Activated CD4-positive, alpha-beta memory T cell treated with anti-CD3 and anti-CD28 coated beads, Interleukin-2, amount 10 ng/mL, durations not matched to agents 7 days and 5 days (primary cell): ENCODE measurements at places on chromosomes 16 and 17.
A peak's percentile ranks its signal among the peaks of the same experiment; 100 is the strongest.

- no peak for DNase-seq
Measured at GRCh38 chr16:27762441-27762840, 212.5 kb downstream of the KATNIP start.

DNA sequence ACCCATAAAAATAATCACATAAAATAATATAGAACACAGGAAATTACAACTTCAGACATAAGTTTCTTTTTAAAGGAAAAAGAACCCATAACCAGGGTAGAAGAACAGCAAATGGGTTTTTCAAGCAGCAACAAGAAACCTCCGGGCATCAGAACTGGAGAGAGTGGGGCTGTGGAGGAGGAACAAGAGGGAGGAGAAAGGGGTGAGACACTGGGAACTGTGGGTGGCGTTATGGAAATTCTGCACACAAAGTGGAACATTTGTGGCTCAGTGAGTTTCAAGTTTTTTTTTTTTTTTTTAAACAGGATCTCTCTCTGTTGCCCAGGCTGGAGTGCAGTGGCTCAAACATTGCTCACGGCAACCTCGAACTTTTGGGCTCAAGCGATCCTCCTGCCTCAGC, 22.6 kb downstream of the EMP2 start:
- DNase-seq, result no peak

DNA sequence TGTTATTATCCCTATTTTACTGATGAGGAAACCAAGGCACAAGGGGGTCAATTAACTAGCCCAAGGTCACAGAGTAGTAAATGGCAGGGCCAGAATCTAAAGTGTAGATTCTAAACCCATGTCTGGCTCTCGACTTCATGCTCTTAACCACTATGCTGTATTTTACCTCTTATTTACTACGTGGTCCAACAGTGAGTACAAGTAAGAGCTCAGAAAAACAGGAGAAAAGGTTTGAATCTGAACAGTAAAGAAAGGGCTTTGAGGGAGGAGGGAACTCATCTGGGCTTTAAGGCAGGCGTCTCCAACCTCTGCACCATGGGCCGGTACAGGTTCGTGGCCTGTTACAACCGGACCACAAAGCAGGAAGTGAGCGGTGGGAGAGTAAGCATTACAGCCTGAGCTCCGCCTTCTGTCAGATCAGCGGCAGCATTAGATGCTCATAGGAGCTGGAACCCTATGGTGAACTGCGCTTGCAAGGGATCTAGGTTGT, 62.9 kb downstream of the SMURF2 start:
- DNase-seq, result peak; percentile 78

DNA sequence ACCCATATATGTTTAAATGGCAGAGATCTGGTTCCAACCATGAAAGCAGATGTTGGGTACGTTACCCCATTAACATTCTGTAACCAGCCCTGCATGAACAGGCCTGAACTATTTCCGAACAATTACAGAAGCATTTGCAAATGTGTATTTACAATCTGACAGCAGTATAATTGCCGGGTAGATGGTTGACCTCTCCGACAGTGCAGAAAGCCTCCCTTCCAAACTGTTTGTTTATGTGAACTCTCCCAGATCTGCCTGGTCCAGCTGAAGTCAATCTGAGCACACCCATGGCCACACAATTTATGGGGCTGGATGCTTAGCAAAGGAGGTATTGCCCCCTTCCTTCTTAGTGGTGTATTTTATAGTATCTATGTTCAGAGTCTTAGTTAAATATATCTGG, 21.8 kb downstream of the NUDT7 start:
- DNase-seq, result no peak

DNA sequence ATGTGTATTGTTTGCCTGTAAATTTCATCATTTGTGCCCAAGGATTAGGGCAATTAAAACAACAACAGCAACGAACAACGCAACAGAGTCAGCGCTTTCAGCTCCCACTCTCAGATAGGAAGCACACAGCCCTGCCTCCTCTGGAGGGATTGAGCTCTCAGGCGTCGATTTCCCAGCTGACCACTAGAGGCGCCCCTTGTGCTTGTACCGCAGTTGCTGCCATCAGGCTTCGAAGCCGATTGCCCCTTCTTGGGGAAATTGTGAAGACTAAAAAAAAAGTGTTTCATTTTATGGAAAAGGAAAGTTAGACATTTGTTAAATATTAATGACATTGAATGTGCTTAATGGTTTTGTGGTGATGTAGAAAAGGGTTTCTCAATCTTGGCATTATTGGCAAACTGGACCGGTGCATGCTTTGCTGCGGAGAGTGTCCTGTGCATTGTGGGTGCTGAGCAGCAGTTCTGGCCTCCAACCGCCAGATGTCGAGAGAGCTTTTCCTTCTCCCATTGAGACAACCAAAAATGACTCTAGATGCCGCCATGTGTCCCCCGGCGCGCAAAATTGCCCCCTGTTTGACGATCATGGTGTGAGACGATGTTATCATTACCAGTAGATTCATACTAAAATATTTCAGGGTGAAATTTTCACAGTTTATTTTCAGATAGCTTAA, 650.4 kb upstream of the RBFOX1 start:
- DNase-seq, result no peak

GRCh38 chr17:72661116-72661944, 431.2 kb downstream of the SLC39A11 start:
- DNase-seq, result no peak

- DNase-seq, result no peak
Measured at GRCh38 chr17:57644326-57644725, 100.8 kb downstream of the CCDC182 start.

DNA sequence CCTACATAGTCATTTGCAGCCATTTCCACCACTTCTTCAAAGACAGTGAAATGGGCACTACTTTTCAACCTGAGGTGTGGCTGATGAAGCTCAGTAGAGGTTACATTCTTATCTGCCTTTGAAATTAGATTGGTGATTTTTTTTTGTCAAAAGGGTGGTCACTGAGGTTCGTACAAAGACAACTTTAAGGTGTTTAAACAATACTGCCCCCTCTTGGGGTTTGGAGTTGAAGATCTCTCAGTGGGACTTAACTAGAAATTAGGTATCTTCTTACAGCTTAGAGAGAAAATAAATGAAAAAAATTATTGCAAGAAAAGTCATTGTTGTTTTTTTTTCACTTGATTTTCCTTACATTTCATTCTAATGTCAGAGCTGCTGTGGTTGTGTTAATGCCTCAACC, 713.2 kb downstream of the CDH11 start:
- DNase-seq, result no peak

DNA sequence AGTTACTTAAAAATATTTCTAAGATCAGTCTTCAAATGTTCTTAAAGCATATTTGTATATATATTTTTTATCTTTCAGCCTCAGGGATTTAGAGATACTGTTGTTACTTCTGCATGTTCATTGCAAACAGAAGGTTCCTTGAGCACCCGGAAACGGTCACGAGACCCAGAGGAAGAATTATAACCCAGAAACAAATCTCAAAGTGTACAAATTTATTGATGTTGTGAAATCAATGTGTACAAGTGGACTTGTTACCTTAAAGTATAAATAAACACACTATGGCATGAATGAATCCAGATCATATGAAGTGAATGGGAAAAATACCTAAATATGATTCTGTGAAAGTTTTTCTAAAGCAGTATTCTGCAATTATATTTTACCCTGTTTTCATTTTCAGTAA, 21.6 kb upstream of the PPM1E start:
- DNase-seq, result no peak

DNA sequence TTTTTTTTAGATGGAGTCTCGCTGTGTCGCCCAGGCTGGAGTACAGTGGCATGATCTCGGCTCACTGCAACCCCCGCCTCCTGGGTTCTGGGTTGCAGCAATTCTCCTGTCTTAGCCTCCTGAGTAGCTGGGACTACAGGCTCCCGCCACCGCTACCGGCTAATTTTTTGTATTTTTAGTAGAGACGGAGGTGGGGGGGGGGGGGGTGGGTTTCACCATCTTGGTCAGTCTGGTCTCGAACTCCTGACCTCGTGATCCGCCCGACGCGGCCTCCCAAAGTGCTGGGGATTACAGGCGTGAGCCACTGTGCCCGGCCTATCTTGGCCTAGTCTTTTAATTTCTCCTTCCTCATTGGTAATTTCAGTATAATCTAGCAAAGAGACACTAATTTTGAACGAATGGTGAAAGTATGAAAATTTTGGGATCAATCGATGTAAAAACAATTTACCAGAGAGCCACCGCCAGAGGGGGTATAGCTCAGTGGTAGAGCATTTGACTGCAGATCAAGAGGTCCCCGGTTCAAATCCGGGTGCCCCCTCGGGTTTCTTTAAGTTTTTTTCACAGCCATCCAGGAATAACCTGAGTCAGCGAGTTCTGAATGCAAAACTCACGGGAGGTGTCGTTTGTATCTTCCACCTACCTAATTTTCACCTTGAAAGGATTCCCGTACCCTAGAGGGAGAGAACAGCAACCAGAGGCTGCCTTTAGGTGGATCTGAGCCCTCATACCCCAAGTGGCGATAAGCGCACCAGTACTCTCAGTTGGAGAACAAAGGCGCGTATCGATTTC, 2.5 kb upstream of the LASP1 start:
- peak; percentile 72 for DNase-seq

DNA sequence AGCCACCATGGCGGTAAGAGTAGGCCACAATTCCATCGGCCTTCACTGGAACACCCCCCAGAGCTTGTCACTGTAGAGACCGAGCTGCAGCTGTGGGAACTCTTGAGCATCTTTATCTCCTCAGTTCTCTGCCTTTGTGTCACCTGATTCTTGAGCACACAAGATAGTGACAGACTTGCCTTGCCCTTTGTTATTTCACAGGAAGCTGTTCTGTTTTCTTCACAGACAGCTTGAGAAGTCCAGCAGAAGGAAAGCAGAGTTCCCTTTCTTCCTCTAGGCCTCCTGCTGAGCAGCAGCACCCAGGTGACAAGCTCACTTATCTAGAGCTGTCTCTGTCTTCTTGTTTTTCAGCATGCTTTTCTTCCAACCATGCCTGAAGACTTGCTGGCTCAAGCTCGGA, 38.4 kb upstream of the ENDOV start:
- no peak for DNase-seq

GRCh38 chr16:79253100-79253631, 347.4 kb downstream of the MAF start:
- DNase-seq, result no peak

GRCh38 chr17:78892520-78892919, 10.5 kb downstream of the CEP295NL start:
- no peak for DNase-seq

DNA sequence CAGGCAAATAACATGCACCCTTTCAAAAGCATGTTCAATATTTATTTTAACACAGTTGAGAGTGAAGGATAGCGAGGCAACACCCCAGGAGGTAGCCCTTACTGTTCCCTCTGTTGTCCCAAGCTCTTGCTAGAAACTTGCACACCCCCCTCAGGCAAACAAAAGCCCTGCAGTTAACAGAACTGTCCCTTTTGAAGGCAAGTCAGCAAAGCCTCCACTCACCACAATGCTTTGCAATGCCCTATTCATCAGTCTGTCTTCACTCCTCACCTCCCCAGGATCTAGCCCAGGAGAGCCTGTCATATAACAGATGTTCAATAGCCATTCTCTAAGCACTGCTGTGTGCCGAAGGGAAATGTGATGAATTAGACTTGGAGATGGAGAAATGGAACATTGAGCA, 3.5 kb upstream of the CNEP1R1 start:
- DNase-seq, result no peak

GRCh38 chr16:57689762-57690558, 4.6 kb upstream of the DRC7 start:
- peak; percentile 64 for DNase-seq

- no peak for DNase-seq
Measured at GRCh38 chr17:7293816-7294613, 424 bp downstream of the YBX2 start.

GRCh38 chr16:3983081-3983520, 102.6 kb upstream of the CREBBP start:
- peak; percentile 54 for DNase-seq

DNA sequence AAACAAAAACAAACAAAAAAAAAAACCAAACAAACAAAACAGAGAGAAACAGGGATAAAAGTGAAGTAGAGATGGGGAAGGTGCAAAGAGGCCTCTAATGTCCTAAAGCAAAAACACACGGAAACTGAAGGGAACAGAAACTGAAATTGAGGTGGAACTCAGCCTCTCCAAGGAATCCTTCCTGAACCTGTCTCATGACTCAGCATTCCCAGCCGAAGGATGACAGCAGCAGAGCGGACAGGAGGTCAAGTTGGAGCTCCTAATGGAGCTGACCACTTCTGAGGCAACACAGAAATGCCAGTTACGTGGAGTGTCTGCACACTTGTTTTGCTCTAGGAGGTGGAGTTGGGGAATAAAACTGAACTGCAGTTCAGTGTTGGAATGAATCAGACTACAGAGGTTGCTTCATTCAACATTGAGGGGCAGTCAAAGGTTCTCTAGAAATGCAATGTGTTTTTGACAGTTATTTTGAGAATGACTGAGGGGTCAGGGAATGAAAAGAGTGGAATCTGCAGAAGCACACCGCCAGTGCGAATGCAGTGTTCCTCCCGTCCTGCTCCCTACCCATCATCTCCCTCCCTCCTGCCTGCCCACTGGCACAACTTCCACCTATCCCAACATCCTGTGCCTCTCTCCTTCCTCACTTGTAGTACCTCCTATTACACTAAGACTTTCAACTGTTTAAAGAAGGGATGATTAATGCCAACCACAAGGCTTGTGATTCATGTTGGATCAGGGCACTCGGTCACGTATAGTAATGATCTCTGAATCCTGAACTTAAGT, 6.3 kb downstream of the UBE2O start:
- DNase-seq, result no peak

- no peak for DNase-seq
Measured at GRCh38 chr16:14364386-14365199, 265.5 kb downstream of the PARN start.

DNA sequence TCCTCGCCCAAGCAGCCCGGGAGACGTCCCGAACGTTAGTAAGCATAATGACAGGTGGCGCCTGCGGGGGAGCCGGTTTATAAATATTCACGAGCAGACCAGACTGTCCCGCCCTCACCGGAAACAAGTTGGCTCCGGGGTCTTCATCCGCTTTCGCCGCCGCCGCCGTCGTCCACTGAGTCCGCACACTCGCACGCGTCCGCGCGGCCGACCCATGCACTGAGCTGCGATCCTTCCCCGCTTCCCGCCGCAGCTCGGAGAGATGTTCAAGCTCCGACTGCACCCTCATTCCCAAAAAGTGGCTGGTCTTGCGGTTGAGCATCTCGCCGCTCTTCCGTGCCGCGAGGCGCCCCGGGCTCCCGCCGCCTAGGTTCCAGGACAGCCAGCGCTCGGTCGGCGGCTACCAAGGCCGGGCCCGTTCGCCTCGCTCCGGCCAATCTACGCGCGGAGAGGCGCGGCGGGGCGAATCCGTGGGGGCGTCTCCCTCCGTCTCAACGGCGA, 385 bp downstream of the CFAP119 start:
- DNase-seq, result peak; percentile 35

GRCh38 chr16:84095466-84095865, 21.3 kb downstream of the MBTPS1 start:
- DNase-seq, result no peak

GRCh38 chr17:1168533-1169220, 11.1 kb downstream of the ABR start:
- no peak for DNase-seq

DNA sequence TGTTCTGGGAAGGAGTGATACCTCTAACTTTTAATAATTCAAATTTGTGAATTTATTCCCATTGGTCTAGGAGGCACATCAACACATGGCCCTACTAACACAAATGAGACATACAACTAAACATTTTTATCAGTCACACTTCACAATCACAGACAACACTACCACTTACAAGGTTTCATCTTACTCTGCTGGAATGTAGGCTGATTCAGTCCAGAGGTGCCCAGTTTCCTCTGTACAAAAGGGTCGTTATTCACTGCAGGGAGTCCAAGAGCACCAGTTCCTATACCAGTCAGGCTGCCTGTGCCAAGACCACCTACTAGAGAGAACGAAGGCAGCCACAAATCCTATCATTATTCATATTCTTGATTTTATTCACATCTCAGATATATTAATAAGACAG, 41.4 kb downstream of the SETD6 start:
- no peak for DNase-seq

- no peak for DNase-seq
Measured at GRCh38 chr16:89395150-89396142, 94.9 kb downstream of the ANKRD11 start.
